EL (cell line): ENCODE measurements at places on chromosomes 4 and X.

DNA sequence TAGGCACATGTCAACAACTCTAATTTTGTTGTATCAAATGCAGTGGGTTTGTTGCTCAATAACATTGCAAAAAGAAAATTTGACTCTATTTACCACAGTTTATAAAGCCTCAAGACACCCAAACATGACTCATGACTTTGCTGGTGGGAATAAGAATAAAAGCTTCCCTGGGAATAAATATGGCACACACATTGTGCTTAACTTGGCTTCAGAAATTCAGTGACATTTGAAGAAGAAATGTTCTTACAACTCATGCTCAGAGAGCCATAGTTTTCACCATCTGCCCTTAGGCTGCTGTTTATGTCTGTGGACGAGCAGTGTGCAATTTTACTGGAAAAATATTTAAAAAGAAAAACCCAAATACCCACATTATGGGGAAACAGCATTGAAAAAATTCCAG is 60.9 kb downstream of the SPATA18 start:
- no peak for DNase-seq

DNA sequence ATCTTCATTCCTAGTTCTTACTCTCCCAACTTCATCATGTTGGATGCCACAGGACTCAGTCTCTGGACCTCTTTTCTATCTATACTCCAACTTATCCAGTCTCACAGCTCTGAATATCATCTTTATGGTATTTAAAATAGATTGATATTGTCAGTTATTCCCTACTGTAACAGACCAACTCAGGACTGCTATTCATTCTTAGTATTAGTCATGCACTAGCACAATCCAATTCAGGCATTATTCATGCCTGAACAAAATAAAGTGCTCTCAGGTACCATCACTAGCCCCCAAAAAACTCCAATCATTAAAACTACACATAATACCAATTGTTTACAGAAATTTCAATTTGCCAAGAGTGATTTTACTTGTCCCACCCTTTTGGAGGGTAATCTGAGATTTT is 37.7 kb downstream of the FRYL start:
- DNase-seq: no peak

DNA sequence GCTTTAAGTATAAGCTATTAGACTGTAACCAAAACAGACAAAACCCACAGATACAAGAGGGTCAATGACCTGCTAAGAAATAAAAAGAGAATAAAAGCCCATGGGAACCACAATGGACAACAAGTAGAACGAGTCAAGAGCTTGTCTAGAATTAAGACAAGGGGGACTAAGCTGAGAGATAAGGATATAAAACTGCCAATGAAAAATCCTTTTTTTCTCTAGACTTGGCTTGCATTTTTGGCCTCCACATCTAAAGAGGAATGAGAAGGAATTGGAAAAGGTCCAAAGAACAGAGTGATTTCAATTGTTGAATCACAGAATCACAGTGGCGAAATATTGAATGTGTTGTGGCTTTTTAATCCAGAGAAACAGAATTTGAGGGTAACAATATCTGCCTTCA is 135.7 kb downstream of the QDPR start:
- no peak for DNase-seq

GRCh38 chrX:116862340-116862739 is 399.6 kb upstream of the CT83 start:
- DNase-seq: no peak

GRCh38 chr4:182139491-182139890 is 103.7 kb upstream of the TENM3 start:
- DNase-seq: no peak
